Activated T-cell treated with anti-CD3 and anti-CD28 coated beads, Interleukin-2, amount 50 U/mL, for 24 hours (primary cell): ENCODE measurements at places on chromosomes 16 and 17.

GRCh38 chr16:55043499-55043898, 112.8 kb downstream of the IRX5 start:
- no peak for DNase-seq
- no peaks in the 10 kb centered on the region for H3K36me3 ChIP-seq
- H3K27ac ChIP-seq = no peak overlapping the region

GRCh38 chr16:23877107-23878070, 41.6 kb downstream of the PRKCB start:
- H3K27me3 ChIP-seq = no peaks in the 10 kb centered on the region
- H3K4me1 ChIP-seq = peaks cover 80% of the 10 kb centered on the region
- no peak for DNase-seq
- peak overlapping the region; percentile 81 for H3K27ac ChIP-seq

GRCh38 chr16:83336603-83337002, 471.2 kb upstream of the HSBP1 start:
- H3K27me3 ChIP-seq = no peaks in the 10 kb centered on the region
- no peak overlapping the region for H3K4me3 ChIP-seq
- DNase-seq = no peak
- no peak overlapping the region for H3K27ac ChIP-seq
- H3K36me3 ChIP-seq = no peaks in the 10 kb centered on the region

DNA sequence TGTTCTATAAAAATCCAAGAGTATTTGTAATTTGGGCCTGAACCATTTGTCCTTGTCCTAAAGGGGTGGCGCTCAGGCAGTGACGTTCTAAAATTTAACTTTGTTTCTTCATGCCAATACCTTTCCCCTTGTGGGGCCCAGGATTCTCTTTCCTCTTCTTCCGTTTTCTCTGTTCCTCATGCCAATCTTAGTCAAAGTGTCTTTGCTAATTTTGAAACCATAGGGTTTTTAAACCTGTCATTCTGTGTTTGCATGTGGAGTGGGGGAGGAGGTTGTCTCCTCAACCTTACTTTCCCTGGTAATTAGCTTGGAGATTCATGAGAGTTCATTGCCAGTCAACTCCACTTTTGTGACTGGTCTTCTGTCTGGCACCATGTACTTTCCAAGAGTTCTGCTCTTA, 337.1 kb downstream of the MAF start:
- H3K36me3 ChIP-seq = no peaks in the 10 kb centered on the region
- H3K27me3 ChIP-seq = peaks cover 18% of the 10 kb centered on the region
- no peak for DNase-seq
- H3K4me1 ChIP-seq = peaks cover 75% of the 10 kb centered on the region
- H3K27ac ChIP-seq = peak overlapping the region; percentile 18

DNA sequence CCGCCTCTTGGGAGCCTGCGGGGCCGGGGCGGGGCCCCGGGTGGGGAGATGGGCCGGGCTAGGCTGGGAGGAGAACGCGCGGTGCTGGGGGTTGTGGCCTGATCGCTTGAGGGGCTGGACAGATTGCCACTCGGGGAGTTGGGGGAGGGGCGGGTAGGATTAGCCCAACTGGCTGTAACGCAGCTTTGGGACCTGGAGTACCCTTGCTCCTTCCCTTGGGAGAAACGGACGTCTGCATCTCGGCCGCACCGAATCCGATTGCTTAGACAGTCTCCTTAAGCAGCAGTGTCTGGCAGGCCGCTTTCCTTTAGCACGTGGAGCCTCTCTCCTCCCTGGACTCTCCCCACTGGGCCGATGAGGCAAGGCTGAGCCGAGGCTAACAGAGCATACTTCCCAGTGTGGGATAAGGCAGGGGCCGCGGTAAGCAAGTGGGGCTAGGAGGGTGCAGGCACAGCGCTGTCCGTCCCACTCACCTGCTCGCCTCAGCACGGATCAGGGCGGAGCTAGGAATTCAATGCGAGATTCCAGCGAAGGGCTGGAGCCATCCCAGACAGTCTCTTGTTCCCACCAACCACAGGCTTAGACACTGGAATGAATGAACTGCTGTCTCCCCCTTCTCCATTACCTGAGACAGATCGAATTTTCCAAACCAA, 540 bp upstream of the ACLY start:
- no peak for DNase-seq
- no peaks in the 10 kb centered on the region for H3K27me3 ChIP-seq
- H3K27ac ChIP-seq = peak overlapping the region; percentile 95
- peak overlapping the region; percentile 93 for H3K4me3 ChIP-seq

DNA sequence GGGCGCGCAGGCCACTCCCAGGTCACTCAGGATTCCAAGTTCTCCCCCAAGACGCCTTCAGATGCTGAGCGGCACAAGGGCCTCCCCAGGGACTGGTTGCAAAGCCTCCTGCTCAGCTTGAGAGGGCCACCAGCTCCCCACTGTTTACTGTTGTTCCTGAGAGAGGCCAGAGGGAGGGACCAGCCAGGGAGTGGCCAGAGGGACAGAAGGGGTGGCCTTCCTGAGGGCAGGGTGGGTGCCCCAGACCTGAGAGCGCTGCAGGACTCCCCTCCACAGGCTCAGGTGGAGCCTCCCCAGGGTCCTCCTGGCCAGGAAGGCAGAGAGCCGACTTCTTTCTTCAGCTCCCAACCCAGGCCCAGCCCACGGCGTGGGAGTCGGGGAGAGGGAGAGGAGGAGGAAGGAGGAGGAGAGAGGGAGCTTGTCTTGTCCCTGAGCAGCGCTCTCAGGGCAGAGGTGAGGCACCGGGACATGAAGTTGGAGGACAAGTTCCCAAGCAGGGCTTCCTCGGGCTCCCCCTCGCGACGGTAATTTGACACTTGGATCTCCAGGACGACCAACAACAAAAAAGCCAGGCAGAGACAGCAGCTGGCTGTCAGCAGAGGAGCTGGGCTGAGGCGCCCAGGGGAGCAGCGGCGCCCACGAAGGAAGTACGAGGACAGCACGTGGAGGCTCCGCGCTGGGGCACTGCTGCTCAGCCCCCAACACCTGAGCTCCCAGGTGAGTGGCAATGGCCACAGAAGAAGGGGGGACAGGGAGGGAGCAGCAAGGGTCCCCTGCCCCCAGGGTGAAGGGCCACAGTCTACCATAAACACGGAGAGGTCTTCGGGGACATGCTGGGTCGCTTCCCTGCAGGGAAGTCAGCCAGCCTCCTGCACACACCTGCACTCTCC, 497 bp downstream of the SMIM5 start:
- no peaks in the 10 kb centered on the region for H3K27me3 ChIP-seq
- peaks cover 10% of the 10 kb centered on the region for H3K4me1 ChIP-seq
- peak; percentile 64 for DNase-seq
- H3K27ac ChIP-seq = no peak overlapping the region
- peaks cover 15% of the 10 kb centered on the region for H3K36me3 ChIP-seq

GRCh38 chr16:71348262-71349085, 10.0 kb upstream of the CALB2 start:
- peaks cover 9% of the 10 kb centered on the region for H3K27me3 ChIP-seq
- no peak for DNase-seq
- no peak overlapping the region for H3K4me3 ChIP-seq

DNA sequence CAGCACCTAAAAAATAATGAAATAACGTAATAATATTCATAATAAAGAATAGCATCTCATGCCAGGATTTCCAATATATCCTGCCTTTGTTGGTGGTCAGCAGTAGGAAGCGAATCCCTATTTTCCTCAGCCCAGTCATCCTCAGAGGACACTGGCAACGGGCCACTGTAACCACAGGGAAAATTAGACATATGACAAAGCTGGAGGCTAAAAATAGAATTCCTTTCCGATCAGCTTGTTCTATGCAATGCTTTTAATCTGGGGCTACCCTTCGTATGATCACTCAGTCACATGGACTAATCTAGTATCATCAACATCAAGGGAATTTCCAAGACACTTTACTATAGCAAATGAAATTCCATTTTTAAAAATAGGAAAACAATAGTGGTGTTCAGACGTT, 246.9 kb upstream of the KCNJ16 start:
- no peaks in the 10 kb centered on the region for H3K27me3 ChIP-seq
- H3K4me3 ChIP-seq = no peak overlapping the region
- no peaks in the 10 kb centered on the region for H3K36me3 ChIP-seq
- no peaks in the 10 kb centered on the region for H3K4me1 ChIP-seq

DNA sequence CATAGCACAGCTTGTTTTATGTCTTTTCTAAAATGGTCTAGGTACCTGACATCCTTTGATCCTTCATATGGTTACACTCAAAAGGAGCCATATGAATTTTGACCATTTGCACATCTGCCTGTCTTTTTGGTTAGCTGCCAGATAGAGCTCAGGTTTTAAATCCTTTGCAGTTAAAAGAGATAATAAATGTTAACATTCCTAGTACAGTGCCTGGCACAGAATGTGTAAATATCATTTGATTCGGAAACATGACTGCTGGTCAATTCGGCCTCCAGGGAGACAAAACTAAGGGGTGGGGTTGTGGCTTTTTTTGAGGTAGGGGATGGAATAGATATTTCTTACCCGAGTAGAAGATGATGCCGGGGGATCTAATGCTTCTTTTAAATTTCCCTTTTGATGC, 64.2 kb downstream of the FTO start:
- peak overlapping the region; percentile 4 for H3K27ac ChIP-seq
- H3K27me3 ChIP-seq = no peaks in the 10 kb centered on the region
- no peak overlapping the region for H3K4me3 ChIP-seq

- peak overlapping the region; percentile 86 for H3K4me3 ChIP-seq
- H3K4me1 ChIP-seq = peaks cover 43% of the 10 kb centered on the region
- H3K27ac ChIP-seq = peak overlapping the region; percentile 93
- no peaks in the 10 kb centered on the region for H3K27me3 ChIP-seq
Measured at GRCh38 chr17:2594722-2595599, 1.5 kb downstream of the PAFAH1B1 start.

DNA sequence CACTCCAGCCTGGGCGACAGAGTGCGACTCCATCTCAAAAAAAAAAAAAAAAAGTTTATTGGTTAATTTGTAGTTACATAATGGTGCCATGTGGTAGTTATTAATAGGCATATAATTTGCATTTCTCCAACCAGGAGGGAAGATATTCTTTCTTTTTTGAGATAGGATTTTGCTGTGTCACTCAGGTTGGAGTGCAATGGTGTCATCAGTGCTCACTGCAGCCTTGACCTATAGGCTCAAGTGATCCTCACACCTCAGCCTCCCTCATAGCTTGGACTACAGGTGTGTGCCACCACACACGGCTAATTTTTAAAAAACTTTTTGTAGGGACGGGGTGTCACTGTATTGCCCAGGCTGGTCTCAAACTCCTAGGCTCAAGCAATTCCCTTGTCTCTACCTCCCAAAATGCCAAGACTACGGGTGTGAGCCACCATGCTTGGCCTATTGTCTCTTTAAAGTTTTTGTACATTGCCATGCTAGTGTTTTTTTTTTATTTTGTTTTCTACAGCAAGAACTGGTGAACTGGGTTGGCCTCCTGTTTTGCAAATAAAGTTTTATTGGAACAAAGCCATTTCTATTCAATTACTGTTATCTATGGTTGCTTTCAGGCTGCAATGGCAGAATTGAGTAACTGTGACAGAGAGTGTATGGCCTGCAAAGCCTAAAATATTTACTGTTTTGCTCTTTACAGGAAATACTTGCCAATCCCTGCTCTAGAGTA, 11.9 kb downstream of the SNX29 start:
- no peak overlapping the region for H3K4me3 ChIP-seq
- H3K27me3 ChIP-seq = no peaks in the 10 kb centered on the region
- H3K4me1 ChIP-seq = peaks cover 1% of the 10 kb centered on the region
- H3K36me3 ChIP-seq = no peaks in the 10 kb centered on the region

GRCh38 chr17:62017496-62017895, 47.6 kb downstream of the MED13 start:
- no peaks in the 10 kb centered on the region for H3K27me3 ChIP-seq
- DNase-seq = no peak
- H3K27ac ChIP-seq = no peak overlapping the region

DNA sequence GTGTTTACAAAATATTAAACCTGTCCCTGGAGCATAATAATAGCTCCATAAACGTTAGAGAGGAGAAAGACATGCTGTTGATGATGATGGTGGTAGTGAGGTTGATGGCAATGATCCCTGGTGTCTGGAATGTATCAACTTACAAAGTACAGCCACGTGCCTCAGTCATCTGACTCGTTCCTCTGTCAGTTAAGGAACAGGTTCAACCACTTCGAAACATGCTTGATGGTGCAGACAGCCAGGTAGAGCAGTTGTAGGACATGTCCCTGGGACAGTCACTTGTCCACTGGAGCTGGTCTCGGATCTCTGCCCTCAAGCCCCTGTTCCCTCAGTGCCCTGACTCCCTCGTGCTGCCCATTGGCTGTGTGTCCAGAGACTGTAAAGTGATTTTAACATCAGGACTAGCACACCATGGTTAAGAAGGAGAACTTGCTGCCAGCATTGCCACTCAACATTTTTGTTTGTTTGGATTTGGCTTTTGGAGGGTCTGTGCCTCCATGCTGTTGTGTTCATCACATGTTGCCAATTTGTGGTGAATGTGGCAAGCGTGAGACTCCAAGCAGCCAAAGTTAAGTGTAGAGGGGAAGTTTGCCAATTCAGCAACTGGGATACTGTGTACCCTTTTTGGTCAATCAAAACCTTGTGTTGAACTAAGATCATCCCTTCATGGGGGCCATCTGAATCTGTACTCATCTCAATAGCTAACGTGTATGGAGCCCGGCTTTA, 16.3 kb upstream of the SALL1 start:
- no peaks in the 10 kb centered on the region for H3K36me3 ChIP-seq
- DNase-seq = no peak
- H3K4me1 ChIP-seq = no peaks in the 10 kb centered on the region
- no peaks in the 10 kb centered on the region for H3K27me3 ChIP-seq
- no peak overlapping the region for H3K4me3 ChIP-seq

DNA sequence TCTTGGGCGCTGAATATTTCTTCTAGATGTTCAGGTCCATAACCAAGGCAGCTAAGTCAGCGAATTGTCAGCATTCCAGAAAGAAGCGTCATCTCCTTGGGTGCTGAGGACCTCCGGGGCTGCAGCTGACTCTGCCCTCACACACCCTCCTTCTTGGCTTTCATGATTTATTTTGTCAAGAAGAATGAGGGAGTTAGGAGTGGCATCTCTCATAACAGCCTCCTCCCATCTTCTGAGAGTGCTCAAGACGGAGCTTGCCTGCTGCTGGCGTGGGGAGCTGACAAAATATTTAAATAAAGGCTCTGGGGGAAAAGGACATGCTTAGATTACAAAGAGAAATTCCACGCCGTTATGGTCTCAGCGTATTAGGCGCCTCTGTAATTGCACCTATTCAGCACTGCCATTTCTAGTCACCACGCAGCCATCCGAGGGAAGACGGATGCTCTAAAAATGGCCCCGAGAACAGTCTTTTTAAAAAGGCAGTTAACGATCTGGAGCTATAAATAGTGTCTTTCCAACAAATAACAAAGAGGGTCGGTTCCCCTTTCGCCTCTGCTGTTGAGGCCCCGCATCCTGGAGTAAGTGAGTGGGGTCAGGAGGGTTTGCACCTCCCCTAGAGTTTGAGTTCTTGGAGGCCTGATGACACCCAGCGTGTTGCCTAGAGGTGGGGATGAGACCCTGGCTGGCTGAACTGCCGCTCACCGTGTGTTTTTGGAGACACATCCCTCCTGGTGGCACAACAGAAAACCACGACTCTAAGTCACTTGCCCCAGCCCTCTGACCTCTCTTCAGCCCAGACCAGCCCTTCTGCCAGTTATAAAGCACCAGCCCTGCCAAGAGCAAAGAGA, 187.0 kb downstream of the CCDC182 start:
- no peak overlapping the region for H3K4me3 ChIP-seq
- H3K27me3 ChIP-seq = no peaks in the 10 kb centered on the region
- peak overlapping the region; percentile 29 for H3K27ac ChIP-seq
- no peak for DNase-seq
